ENCODE measurements at places on chromosomes 4 and X.
A peak's percentile ranks its signal among the peaks of the same experiment; 100 is the strongest.

DNA sequence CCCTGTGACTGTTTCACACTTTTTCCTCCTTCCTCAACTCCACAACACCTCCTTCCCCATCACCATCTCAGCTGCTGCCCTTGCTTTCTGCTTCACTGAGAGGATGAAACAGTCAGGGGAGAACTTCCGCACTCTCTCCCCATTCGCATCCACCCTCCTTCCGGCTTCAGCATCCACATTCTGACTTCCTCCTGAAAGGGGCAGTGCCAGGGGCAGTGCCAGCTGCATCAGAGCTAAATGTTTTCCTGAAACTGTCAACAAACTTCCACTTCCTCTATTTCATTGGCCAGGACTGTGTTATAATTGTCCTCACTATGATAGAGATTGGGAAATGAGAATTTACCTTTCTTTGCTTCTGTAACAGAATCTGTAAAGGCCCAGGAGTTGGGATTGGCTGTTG is 18.2 kb upstream of the RASL11B start:
- no peak for DNase-seq

- no peak for DNase-seq
Measured at GRCh38 chr4:19686456-19686855, 565.2 kb upstream of the SLIT2 start.

- DNase-seq = no peak
Measured at GRCh38 chr4:170124406-170124805, 34.6 kb upstream of the AADAT start.

GRCh38 chr4:157832596-157832995 is 340.2 kb downstream of the GASK1B start:
- DNase-seq = no peak

- no peak for DNase-seq
Measured at GRCh38 chr4:147586032-147586431, 31.2 kb upstream of the TMEM184C start.

GRCh38 chr4:8594097-8595038 is 1.8 kb downstream of the CPZ start:
- DNase-seq = peak; percentile 72

- peak; percentile 57 for DNase-seq
Measured at GRCh38 chr4:164731827-164732474, 22.0 kb upstream of the SMIM31 start.

DNA sequence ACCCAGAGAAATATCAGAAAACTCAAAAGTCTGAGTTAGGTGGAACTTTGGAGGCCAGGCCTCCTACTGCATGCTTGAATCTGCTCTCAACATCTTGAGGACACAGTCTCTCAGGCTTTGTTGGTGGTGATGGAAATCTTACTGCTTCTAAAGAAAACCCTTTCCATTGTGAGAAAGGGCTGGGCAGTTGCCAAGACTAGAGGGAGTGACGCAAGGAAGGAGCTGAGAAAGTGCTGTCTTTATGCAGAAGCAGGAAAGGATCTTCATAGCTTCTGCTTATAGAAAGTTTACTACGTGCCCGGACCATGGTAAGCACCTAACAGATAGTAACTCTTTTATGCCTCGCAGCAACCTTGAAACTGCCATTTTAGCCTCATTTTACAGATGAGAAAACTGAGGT is 2.4 kb upstream of the CRMP1 start:
- DNase-seq = no peak

GRCh38 chr4:223913-224497 is 81.3 kb downstream of the ZNF732 start:
- no peak for DNase-seq

DNA sequence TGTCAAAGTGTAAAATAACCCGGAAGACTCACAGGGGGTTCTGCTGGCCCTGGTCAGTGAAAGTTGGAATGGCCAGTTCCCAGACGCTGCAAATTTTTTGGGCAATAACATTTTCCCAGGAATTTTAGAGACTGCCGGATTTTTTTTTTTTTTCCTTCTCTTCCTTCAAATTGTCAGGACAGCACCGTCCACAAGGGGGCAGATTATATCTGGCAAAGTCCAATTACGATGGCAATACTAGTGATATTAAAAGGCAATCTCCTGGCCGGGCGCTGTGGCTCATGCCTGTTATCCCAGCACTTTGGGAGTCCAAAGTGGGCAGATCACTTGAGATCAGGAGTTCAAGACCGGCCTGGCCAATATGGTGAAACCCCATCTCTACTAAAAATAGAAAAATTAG is 20.5 kb downstream of the SLC25A5 start:
- no peak for DNase-seq

- DNase-seq = no peak
Measured at GRCh38 chrX:9533611-9534010, 68.8 kb downstream of the TBL1X start.

DNA sequence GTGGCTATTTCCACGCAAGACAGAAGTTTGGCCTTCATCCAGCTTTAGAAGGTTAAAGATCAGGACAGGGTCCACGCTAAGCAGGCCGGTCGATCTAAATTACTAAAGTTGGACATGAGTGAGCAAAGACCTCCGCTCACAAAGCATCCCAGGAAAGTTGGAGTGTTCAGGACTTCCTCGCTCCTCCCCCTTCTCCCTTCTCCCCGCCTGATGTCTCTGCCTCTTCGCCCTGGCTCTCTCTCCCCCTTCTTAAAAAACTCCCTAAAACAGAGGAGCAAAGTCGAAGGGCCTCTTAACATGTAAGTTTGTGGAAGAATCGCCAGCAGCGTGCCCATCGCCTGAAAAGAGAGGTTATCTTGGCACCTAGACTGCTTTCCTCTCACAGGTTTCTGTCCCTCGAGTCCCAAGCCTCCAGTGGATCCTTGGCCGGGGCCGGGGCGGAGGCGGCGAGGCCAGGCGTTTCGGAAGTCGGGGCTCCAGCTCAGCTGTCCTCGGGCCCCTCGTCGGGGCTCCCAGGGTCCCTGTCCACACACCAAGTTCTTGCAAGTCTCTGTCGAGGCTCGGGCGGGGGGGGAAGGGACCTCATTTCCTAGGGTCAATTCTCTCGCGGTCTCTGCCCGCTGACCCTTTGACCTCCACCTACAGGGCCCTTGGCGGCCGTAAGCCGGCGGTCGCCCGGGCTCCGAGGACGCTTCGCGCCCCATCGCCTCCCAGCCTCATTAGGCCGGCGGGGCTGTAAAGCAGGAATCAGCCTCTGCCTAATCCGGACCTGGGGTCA is 7.6 kb downstream of the ZIC3 start:
- DNase-seq = no peak

GRCh38 chr4:100849319-100849718 is 331.5 kb upstream of the EMCN start:
- DNase-seq = peak; percentile 24

GRCh38 chr4:41236032-41236431 is 20.7 kb upstream of the UCHL1 start:
- DNase-seq = no peak

- DNase-seq = no peak
Measured at GRCh38 chrX:96394598-96394997, 290.0 kb upstream of the DIAPH2 start.

DNA sequence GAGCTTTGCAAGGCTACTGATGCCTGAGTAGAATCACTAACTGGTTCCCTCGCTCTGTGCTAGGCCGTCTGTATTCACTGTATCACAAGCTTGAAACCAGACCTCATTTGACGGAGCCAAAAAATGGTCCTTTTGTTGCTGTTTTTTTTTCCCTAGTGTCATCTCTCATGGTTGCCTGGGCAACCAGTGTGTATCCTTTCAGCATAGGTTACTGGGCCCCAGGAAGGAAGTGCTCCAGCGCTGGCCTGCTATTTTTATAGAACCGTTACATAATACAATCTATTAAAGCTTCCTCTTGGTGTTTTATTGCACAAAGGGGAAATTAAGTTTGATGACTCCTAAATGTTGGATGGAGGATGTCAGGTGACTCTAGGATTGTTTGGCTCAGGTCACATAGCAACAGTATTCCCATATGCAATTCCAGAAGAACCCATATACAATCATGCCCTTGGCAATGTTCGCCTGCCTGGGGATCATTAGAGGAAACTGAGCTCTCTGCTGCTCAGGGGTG is 220.4 kb downstream of the SPRY1 start:
- no peak for DNase-seq

GRCh38 chr4:92182736-92183407 is 120.9 kb upstream of the GRID2 start:
- no peak for DNase-seq

DNA sequence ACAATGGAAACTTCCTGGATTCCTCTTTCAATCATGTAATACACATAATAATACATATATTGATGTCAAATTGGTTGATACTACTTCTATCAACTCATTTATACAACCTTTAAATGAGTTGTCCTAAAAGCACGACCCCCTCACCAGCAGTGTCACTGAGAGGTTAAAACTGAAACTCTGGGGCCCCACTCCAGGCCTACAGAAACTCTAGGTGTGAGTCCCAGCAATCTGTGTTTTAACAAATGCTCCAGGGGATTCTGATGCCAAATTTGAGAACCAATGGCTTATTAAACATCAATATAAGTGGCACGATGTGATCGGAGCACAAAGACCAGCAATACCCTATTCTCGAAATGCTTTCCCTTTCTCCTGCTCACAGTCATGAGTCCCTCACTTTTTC is 47.9 kb downstream of the ATP8A1 start:
- DNase-seq = no peak

DNA sequence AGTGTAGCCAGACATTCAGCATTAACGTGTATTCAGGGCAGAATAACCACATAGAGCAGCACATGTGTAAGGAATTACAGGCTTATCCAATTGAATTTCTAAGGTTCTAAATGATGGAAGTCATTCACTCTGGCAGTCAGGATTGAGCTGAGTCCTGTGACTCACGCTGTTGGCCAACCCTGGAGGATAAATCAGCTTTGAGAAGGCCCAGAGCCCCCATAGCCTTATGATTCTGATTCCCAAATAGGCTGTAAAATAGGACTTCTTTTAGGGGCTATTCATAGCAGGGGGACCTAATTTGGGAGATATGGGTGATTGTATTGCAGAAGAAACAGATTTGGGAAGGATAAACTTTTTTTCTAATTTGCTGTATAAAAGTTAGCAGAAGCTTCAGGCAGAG is 8.1 kb upstream of the HPF1 start:
- no peak for DNase-seq

GRCh38 chr4:91812319-91812718 is 491.4 kb upstream of the GRID2 start:
- no peak for DNase-seq

DNA sequence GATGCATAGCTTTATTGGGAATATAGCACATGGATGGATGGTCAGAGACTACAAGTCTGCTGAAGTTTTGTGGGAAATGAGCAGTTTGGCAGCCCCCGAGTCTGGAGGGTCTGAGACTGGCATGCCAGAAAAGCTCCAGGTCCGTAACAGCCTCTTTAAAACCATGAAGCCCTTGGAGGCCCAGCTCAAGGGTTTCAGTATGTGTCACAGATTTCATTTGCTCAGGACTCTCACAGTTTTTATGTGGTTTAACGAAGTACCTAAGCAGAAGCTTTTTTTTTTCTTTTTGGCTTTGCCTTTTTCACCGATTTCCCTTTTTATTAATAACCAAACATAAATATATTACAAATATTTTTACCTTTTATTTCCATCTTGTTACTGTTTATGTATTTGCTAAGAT is 30.6 kb upstream of the TMEM184C start:
- no peak for DNase-seq

Data from neuronal stem cell (in vitro differentiated cells).